ENCODE measurements at places on chromosomes 5 and 9. TPM values are rescaled to one million over a fixed set of nuclear protein-coding genes. Genes with fewer than 3 reads are reported as not detected.

GRCh38 chr5:170681013-170681433 is 102.5 kb upstream of the GABRP start:
- H3K27ac ChIP-seq = no peak overlapping the region
- peaks cover 2% of the 10 kb centered on the region for H3K27me3 ChIP-seq
- no peaks in the 10 kb centered on the region for H3K36me3 ChIP-seq

- H3K27ac ChIP-seq = peak overlapping the region; percentile 85
- no peaks in the 10 kb centered on the region for H3K27me3 ChIP-seq
- peak overlapping the region; percentile 45 for H3K4me3 ChIP-seq
Observed at GRCh38 chr9:136525841-136526499, 19.9 kb downstream of the NOTCH1 start.

The ARSI gene
- 0.45 TPM for total RNA-seq

The RPL7A gene
- total RNA-seq = 1,526 TPM
